ENCODE measurements at places on chromosomes 1 and 21. TPM values are rescaled to one million over a fixed set of nuclear protein-coding genes. Genes with fewer than 3 reads are reported as not detected.

Gene TBX19
- 2.3 TPM for polyA plus RNA-seq

Gene SPATA46
- 1.2 TPM for polyA plus RNA-seq

Gene HES4
- polyA plus RNA-seq, result 10.7 TPM

Gene TCHHL1
- polyA plus RNA-seq, result not detected

Gene OLIG2
- polyA plus RNA-seq, result not detected

Gene MMEL1
- polyA plus RNA-seq, result 14.3 TPM

DNA sequence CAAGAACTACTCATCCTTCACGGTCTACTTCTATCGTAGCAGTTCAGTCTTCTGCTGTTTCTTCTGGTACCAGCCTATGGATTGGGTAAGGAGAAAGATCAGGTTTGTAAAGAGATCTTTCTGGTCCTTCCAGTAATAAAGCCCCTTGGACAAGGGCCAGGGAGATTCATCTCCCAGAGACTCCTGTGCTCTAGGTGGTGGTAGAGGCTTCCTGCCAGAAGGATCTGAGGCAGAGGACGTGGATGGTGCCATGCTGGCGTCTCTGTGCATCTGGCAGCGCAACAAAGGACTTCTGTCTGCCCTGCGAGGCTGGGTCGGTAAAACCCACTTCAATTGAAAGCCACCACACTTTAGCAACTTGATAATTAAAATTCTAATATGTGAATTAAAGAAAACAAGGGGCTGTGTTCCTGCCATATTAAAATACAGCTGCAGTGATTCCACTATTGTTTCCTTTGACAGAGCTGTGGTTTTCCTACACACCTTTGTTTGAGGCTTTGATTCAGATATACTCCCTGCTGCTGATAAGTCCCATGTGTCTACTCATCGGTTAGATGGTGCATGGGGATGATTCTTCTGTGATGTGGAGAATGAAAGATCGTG is 73.6 kb downstream of the ROR1 start:
- no peak for DNase-seq

- DNase-seq, result no peak
Observed at GRCh38 chr1:100502052-100502792, 35.7 kb upstream of the GPR88 start.

GRCh38 chr1:184532199-184532598 is 145.4 kb downstream of the C1orf21 start:
- DNase-seq, result no peak

DNA sequence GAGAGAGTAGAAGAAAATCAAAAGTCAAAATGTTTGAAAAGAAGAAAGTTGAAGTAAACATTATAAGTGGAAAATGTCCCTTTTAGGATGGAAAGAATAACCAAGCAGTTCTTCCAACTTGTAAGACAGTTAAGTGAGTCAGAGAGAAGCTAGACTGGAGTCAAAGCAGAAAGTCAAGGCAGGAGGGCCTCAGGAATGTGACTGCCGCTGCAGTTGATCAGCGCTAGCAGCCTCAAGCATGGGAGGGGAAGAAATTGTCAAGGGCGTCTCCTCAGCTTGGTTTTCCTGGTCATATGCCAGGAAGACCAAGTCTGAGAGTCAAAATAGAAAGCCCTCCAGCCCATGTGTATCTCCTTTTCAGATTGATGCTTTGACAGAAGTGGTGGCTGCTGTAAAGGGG is 23.2 kb downstream of the HAO2 start:
- no peak for DNase-seq

DNA sequence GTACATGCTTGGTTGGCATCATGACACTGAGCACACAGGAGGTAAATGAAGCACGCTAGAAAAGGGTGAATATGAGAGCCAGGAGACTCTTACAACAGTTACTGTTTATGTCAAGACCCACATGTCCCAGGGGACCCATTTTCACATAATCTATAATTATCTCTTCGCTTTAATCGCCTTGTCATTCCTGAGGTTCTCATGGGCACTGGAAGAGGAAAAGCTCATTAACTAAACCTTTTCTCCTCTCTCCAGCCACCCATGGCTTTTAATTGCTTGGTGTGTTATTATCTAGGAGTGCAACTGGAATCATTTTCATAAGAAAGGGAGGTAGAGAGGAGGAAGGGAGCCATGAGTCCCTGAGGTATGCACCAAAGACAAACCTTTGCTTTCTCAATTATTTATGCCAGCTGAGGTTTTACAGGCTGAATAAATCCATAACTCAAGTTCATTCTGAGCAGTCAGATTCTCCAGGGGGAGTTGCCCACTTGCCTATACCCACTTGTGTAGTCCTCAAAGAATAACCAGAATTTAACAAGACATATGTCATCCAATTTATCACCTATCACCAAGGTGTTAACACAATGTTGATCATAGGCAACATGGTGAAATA is 77.4 kb downstream of the ACBD6 start:
- no peak for DNase-seq

DNA sequence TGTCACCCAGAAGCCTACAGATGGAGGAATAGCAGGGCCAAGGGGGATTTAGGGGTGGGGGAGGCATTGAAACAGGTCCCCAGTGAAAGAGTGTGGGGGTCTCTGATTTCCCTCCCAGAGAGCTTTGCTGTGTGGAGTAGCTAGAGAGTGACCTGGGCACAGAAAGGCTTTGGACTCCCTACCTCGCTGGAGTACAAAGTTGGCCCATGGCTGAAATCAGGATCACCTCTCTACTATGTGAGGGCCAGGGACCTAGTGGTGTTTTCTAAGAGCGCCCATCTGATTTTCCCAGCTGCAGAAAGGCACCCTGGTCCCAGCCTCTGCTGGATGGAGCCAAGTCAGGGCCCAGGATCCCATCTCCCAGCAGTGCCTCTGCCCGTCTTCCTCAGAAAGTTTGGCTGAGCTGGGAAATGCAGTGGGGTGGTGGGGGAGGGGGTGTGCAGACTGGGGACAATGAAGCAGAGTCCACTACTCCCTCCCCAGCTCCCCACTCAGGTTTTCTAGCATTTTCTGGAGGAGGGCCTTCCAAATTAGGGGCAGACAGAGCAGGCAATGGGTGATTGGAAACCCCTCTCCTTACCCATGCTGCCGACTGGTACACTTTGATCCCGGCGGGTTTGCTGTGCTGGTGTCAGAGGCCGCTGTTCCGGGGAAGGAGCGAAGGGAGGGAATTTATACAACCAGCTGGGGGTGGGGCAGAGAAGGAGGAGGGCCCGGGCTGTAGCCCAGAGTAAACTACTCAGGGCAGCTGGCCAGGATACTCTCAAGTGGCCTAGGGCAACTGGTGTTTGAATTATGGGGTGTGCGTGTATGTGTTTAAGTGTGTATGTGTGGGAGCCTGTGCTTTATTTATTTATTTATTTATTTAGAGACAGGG is at the start of gene SELENBP1:
SELENBP1 (minus strand) TSS at position 648 of the 877 bp plus-strand sequence; CDS start at position 584, 64 bp downstream.
- DNase-seq, result peak; percentile 93

- no peak for DNase-seq
Observed at GRCh38 chr1:186078245-186078644, 296.8 kb downstream of the TPR start.

DNA sequence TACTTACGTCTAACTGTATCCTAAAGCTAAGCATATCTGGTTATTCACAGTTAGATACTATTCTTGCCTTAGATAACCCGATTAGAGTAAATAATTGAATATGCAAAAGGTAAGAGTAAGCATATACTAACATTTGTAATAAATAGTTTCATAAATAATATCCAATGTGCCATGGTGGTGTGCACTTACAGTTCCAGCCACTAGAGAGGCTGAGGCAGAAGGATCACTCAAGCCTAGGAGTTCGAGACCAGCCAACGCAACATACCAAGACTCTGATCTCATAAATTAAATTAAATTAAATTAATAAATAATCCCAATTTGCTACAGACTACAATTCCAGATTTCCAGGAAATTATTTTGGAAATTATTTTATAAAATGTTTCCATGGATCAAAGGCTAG is 12.2 kb downstream of the ARID4B start:
- no peak for DNase-seq

Measured in large intestine (tissue), 12 donors.